ENCODE measurements at places on chromosomes 4 and X.

GRCh38 chr4:148079961-148080360, 348.1 kb downstream of the ARHGAP10 start:
- DNase-seq, result no peak

DNA sequence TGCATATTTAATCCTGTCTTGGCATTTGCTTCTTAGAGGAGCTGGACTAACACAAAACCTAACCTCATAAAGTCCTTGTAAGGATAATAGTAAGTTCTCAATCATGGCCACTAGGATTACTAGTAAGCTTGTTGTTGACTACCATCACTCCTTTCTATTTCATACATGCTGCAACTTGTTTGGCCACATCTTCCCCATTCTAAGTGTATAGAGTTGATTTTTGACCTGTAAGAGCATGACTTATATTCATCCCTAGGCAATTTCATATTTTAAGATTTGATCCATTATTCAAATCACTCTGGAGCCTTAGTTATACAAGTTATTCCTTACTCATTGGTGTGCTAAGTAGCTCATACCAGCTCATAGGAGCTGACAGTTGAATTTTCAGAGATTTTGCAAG, 109.4 kb downstream of the EFHC2 start:
- DNase-seq, result no peak

GRCh38 chr4:15164571-15164970, 162.3 kb downstream of the CPEB2 start:
- no peak for DNase-seq

GRCh38 chr4:143286701-143287571, 49.7 kb upstream of the GAB1 start:
- DNase-seq, result no peak

DNA sequence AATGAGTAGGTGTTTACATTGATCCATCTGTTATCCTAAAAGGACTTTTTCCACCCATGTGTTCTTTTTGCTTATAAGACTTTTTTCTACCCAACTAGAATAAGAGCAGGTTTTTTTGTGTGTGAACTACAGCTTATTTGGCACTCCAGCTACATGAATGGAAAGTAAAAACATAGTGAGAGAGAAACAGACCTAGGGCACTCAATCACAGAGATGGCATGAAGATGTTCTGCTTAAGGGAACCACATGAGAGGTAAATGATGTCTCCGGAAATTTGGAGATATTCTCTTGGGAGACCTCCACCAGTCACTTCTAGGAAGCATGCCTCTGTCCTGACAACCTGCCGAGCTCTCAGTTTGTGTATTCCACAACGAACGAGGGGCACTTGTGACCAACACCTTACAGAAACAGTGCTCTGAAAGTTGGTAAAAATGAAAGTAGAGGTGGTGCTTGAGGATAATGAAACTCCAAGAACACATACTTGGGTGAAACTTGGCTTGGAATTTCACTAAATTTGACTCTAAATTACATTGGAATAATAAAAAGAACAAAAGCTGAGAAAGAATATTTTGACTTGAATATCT, 788.4 kb upstream of the GALNTL6 start:
- DNase-seq, result no peak

DNA sequence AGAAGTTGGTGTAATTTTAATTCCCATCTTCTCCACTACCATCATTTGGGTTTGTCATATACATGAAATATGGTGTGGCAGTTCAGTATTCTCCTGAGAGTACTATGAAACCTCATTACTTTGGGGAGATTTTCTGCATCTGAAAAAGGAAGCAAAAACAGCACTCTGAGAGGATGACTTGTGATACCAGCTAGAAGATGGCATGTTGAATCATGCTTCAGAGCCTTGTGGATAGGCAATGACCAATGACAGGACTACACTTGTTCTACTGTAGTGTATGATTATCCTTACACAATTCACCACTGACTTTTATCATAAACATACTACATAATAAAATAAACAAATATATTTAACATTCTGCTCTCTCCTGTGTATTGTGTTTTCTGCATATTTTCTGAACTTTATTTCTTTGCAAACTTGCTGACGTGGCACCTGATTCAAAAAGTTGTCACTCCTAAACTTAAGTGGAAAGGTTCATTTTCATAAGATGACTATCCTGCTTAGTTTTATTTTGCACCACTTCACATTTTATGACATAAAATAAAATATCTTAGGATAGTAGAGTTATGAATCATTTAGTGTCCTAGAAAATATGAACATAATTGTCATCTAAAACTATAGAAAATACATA, 991.3 kb downstream of the FSTL5 start:
- no peak for DNase-seq

DNA sequence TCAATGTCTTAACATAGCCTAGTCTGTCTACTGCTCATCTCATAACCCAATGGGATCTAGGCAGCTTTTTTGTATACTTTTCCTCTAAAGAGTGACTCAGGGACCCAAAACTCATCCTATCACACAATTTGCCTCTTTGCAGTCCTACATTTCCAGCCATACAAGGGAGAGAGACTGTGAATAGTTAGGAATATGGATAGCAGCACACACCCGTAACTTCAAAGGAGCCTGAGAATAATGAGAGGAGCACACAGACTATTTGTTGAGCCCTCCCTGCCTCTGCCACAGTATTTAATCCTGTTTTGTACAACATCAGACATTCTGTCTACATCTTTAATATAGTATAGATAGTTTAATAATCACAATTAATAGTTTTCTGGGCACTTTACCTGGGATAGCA, 83.2 kb downstream of the AREG start:
- DNase-seq, result no peak

DNA sequence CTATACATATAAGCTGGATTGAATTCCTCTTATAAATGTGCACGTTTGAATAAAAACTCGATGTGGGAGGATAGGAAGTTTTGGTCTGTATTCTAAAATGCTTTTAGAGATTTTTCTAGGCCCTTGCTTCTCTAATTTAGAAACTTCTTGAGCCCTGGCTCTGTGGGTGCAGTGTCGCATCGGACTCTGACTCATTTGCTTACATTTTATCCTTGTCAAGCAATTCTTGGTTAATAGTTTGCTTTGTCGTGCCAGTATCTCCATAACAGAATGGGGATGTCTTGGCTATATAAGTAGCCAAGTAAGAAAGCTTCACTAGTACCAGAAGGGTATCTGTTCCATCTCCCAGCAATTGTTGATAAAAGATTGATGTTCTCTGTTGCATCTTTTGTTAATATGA, 10.7 kb downstream of the SGMS2 start:
- no peak for DNase-seq

DNA sequence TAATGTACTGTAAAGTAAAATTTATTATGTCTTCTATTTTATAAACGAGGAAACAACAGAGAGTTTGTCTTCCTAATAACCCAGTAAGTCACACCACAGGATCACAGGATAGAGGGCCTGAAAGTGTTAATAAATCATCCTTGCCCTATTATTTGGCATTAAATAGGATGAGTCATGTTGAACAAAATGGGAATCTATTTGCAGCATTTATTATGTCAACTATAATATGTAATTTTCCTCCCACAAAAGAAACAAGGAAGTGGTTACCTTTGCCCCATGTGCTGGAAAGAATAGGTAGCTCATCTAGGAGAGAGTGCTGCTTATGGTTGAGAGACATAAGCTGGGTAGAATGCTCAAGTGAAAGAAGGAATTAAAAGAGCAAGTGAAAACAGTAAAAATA, 237.6 kb upstream of the NDST3 start:
- DNase-seq, result no peak

GRCh38 chr4:167787231-167787630, 305.1 kb upstream of the ANXA10 start:
- DNase-seq, result no peak

DNA sequence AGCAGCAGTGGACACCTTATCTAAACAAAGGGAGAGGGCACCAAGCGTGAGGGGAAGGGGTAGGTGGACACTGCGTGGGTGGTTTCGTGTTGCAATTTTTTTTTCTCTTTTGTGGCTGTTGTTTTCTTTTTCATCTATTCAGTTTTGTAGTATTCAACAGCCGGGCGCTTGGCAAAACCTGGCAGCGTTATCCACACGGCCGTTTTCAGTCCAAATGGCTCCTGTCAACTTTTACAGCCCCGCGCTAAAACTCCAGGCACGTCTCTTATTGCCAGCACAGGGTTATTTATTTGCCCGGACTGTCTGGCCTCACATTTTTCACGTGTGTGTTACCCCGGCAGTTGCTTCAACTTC, 192.2 kb downstream of the BCOR start:
- DNase-seq, result no peak

DNA sequence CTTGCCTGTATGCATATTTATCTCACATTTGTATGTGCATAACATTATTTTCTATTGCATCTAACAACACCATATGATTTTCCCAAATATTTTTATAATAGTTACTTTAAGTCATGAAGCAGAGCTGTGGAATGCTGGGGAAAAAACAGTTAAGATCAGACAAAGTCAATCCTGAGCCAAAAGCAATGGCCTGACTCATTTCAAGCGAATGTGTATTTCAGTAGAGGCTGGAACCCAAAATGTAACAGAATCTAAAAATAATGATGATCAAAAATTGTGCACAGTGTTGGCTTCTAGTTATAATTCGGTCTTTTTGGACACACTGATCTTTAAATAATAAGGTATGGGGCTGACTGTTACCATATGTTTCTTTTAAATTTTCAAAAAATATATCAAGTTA, 516.2 kb upstream of the ADGRL3 start:
- no peak for DNase-seq

- no peak for DNase-seq
These were observed 111.2 kb upstream of the TMEM47 start for GRCh38 chrX:34768290-34768689.

DNA sequence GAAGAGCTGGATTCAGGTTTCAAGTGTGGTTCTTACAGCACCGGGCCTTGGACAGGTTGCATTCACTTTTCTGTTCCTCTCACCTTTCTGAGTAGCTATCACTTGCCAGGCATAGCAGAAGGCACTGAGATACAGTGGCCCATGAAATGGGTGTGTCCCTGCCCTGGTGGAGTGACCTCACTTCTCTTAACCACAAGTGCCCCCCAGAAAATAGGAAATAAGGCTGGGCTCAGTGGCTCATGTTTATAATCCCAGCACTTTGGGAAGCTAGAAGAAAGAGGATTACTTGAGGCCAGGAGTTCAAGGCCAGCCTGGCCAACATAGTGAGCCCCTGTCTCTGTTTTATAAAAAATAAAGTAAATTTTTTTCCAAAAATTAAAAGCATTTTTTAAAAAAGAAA, 101.7 kb upstream of the KIT start:
- no peak for DNase-seq

- no peak for DNase-seq
These were observed 27.0 kb upstream of the MCF2 start for GRCh38 chrX:139734996-139735395.

DNA sequence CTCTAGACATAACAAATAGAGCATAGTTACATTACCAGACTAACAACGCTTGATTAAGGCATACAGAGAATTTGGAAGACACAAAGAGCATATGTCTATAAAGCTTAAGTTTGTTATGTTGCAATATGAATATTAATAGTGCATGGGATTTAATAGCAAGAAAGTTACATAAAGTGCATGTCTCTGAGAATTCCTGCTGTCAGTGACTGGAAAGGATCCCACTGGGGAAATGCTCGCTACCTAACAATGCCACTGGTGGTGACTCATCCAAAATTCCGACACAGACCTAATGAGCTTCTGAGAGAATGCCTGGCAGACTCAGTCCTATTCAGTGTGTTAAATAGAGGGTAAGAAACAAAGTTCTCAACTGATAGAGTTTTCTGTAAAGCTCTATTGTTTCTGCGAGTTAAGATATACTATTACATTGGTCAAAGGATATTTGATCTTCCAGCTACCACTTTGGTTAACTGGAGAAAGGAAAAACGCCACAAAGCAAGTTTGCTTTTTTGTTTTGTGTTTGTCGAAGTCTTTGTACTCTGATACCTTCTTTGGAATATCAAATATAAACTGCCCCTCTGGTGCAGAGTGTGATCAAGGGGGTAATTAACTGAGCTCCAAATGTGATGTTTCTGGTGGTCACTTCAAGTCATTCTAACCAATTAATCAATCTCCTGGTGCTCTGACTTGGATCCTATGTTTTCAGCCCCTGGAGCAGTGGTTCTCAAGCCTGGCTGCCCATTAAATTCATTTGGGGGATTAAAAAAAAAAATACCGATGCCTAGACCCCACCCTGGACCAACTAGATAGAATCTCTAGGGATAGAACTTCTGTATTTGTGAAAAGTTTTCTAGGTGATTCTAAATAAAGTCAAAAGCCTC, 107.9 kb downstream of the PALLD start:
- no peak for DNase-seq

GRCh38 chr4:54660591-54660990, 2.8 kb downstream of the KIT start:
- DNase-seq, result no peak

DNA sequence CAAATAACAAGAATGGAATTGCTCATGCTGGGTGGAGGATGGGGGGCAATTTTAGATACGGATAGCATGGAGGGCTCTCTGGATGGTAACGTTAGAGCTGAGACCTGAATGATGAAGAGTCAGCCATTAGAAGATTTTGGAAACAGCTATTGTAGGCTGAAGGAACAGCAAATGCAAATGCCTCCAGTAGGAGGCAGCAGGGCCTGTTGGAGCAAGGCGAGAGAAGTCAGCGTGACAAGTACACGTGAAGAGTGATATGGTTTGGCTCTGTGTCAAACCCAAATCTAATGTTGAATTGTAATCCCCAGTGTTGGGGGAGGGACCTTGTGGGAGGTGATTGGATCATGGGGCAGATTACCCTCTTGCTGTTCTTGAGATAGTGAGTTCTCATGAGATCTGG, 59.3 kb upstream of the SOD3 start:
- no peak for DNase-seq

DNA sequence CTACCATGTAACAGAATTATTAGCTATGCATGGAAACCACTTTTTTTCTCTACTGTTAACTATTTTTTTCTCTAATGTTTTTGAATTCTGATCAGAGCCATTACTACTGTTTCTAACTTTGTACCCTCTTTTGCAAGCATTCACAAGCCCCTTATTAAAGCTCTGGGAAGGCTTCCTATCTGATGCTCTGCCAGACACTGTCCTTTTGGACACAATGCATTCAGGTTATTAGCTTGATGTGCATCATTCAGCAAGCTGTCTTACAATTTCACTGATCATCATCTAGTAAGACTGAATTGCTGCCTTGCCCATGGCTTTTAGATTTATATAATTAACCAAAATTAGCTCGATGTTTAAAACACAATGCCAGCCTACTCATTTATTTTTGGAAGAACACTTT, 155.1 kb downstream of the NR3C2 start:
- no peak for DNase-seq

Data from aorta (tissue), 5 donors.